ENCODE measurements at places on chromosomes 7 and 10.

GRCh38 chr7:143401265-143401664, 7.4 kb downstream of the EPHA1 start:
- no peak for DNase-seq

DNA sequence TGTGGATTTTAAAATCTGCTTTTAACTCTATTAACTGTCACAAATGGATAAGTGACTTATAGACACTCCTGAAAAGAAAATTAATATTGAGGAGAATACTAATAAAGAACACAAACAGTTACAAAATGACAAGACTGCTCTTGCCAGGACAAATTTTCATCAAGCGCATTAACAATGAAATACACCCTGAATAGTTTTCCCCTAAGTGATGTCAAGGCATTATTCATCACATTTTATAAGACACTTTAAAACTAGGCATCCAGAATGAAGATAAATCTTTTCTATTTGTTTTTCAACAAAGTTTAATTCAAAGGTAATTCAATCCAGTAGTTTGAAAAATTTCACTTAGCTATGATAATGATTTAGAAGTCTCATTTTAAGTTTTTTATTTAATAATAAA, 110.5 kb upstream of the SEC61G start:
- no peak for DNase-seq

DNA sequence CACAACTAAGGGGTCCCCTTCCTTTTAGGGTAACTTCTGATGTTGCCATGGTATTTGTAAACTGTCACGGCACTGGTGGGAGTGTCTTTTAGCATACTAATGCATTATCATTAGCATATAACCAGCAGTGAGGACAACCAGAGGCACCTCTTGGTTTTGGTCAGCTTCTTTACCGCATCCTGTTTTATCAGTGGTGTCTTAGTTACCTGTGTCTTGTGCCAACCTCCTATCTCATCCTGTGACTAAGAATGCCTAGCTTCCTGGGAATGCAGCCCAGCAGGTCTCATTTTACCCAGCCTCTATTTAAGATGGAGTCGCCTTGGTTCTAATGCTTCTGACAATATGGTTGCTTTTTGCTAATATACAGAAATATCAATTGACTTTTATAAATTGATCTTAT, 54.9 kb downstream of the AHCYL2 start:
- DNase-seq: no peak

- no peak for DNase-seq
Measured at GRCh38 chr7:77935652-77936348, 137.2 kb downstream of the PHTF2 start.

DNA sequence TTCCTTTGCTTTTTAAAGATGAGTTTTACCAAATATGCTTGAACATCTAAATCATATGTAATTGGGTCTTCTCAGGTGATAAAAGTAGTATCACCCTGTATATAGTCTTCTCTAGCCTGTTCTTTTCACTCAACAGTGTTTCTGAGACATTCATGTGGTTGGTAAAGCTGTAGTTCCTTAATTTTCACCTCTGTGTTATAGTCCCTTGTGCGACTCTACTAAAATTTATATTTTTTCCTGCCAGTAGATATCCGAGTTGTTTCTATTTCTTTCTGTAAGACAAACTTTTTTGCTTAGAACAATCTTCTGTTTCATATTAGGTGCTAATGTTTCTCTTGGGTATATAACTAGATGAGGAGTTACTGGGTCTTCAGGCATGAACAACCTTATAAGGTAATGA, 35.6 kb downstream of the SYPL1 start:
- no peak for DNase-seq

- DNase-seq: peak; percentile 62
Measured at GRCh38 chr7:137626469-137627067, 220.2 kb downstream of the DGKI start.

GRCh38 chr7:94605031-94605430, 50.9 kb downstream of the SGCE start:
- no peak for DNase-seq

DNA sequence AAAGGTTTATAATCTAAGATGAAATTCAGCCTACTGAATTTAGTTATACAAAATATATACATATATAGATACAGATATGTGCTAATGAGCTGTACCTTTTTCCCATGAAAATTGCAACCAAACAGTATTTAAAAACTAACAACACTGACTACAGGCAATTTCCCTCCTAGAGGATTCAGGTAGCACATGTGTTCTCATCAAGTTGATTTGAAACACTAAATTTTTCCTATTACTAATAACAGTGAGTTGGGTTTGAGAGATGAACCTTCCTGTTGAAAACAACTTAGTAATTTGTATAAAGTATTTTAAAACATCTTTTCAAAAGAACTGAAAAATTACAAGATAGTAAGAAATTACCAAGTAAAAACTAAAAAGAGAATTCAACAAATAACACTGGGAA, 51.5 kb downstream of the COA1 start:
- DNase-seq: no peak
